ENCODE measurements at places on chromosomes 13 and 19. TPM values are rescaled to one million over a fixed set of nuclear protein-coding genes. Genes with fewer than 3 reads are reported as not detected.

GRCh38 chr13:79918620-79919019 is 422.3 kb downstream of the SPRY2 start:
- DNase-seq: no peak

DNA sequence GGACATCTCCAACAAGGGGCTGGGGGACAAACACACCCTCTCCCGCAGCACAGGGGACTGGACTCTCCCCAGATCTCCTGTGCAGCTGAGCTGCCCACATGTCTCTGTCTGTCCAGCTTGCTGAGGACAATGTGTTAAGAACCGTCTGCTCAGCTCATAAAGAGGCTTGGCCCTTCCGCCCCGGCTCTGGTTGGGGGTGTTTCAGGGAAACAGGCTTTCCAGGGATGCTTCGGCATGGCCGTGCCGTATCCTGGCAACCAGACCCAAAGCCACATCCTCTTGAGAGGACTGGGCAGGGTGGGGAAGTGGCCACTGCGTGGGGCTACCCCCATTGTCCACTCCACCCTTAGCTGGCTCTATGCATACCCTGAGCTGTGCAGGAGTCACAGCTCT is 41.1 kb upstream of the CHST8 start:
- no peak for DNase-seq

DNA sequence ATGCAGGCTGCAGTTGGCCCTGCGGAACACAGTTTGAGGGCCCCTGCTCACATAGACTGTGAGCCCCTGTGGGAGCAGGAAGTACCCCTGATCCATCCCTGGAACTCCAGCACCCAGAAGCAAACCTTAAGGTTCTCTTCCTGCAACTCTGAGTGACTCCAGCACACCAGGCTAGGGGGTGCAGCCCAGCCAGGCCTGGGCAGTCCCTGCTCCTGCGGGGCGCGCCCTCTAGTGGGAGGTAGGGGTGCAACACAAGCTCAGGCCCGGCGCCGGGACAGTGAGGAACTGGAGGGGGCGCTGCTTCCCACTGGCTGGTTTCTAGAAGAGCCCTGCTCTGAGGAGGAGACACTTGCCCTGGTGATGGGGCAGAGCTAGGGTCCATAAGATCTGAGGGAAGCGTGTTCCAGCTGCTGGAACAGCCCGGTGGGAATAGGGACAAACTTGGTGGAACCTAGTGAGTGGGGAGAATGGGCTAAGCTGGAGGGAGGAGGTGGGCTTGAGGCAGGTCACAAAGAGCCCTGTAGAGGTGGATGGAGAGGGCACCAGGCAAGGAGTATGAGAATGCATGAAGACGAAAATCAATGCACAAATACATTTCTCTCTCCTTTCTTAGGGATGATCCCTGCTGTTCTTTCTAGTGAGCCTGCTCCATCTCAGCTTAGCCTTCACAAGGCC is 5.0 kb downstream of the ZSCAN5A start:
- DNase-seq: peak; percentile 18

DNA sequence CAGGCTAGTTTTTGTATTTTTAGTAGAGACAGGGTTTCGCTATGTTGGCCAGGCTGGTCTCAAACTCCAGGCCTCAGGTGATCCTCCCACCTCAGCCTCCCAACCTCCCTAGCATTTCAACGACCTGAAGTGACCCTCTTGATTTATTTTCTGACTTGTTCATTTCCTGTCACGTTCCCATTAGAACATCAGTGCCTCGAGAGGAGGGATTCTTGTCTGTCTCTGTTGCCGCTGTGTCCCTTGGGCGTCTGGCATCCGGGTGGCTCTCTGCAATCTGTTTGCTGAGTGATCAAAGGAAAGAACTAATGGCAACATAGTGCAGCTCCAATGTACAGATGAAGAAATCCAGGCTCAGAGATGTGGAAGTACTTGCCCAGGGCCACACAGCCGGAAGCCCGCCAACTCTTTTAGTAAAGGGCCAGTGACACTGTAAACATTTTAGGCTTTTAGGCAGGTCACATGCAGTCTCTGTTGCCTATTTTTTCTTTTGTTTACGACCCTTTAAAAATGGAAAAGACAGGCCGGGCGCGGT is 47.5 kb downstream of the NFIC start:
- DNase-seq: no peak

DNA sequence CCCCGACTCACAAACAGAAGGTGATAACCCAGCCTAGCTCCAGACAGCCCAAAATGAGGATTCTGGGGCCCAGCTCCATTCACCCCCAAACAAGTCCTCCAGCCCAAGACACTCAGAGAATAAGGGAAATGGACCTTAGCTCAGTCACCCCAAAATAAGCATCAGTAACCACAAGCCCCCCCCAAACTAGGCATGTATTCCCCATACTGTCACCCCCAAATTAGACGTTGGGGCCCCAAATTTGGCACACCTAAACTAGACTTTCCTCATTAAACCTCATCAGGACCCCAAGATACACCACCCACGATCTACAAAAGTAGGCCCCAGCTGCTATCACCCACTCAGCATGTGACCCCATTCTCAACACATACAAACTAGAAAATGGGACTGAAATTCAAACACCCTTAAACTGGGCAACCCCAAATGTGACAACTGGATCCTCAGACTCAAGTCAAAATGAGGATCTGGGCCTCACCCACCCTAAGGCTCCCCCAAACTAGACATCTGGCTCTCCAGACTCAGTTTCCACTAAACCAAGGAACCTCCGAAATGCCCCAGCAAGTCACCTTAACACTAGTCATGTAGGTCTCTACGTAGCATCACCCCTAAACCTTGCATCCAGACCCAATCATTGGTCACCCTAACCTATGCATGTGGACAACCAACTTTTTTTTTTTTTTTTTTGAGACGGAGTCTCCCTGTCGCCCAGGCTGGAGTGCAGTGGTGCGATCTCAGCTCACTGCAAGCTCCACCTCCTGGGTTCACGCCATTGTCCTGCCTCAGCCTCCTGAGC is 13.4 kb upstream of the ERFL start:
- no peak for DNase-seq

DNA sequence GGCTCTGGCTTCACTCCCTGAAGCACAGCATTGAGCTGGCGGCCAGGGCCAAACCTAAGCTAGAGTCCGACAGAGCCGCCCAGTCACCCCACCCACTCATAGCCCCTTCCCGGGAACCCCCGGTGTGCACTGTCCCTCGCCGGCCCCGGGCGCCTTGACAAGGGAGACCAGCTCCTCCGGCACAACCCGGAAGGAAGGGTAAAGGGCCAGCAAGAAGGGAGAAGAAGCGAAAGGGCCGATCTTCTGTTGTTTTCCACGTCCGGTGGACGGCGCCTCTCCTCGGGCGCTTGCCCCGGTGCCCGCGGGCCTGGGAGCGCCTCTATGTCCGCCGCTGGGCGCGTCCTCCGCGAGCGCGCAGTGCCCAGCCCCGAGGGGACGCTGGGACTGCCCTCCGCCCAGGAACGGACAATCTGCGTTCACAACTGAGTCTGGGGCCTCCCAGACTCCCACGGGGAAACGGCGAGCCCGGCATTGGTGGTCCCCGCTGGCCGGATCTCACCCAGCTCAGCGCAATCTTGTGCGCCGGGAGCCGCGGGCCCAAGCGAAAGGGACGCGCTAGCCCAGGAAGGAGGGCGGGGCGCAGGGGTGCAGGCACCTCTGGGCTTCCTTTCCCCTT is 172.5 kb upstream of the MIR17HG start:
- no peak for DNase-seq

- DNase-seq: peak; percentile 61
Measured at GRCh38 chr13:48976576-48977285, 1.0 kb downstream of the FNDC3A start.

DNA sequence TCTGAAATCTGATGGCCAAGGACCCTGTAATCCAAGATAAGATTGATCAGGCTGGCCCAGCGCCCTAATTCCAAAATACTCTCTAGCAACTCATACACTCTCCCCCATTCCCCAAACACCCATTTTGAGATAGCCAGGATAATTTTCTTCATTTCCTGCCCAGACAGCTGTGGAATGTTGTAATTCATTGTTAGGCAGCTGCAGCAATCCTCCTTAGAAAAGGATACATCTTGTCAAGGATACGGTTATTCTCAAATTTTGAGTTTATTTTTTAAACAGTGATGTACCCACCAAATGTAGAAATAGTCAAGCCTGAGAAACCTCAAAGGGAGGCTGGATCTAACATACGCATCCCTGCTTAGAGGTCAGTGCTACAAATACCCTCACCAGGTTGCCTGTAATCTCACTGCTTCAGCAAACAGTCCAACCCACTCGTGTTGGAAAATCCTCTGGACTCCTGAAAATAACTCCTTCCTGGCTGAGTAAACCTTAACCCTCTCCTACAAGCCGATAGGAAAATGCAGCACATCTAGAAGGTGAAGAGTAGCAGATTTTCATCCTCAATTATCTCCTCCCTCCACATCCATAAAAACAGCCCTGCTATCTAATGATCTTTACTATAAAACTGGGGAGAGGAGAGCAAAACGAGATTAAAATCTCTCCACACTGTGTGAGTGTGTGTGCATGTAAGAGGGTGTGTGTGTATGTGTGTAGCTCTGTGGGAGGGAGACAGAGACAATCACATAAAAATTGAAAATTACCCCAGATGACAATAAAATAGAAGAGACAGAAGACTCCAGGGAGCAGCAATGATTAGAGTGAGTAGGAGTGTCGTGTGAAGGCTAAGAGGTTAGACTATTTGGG is 683.1 kb downstream of the DIAPH3 start:
- no peak for DNase-seq

- DNase-seq: no peak
Measured at GRCh38 chr13:67148161-67148571, 82.0 kb downstream of the PCDH9 start.

DNA sequence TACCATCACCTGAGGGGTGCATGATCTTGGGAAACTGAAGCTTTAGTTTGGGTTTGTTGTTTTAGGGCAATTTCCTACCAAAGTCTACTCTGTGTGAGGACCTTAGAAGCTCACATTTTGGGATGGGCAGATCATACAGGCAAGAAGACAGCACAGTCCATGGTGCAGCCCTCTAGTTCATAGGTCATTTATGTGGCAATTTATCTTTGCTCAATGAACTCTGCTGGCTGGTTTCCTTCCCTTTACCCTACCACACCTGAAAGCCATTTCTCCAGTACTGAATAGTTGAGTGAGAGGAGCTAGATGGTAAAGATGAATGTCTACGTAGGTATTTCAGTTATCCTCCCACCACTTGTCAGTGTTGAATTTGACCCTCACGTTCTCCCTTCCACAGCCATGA is 87.5 kb upstream of the KLF12 start:
- DNase-seq: no peak

The PTPRS gene
- 207 TPM for total RNA-seq

The LTBP4 gene
- 36.8 TPM for total RNA-seq

The C19orf33 gene
- not detected for total RNA-seq

The FGF21 gene
- total RNA-seq: not detected

The OR4F17 gene
- not detected for total RNA-seq
